Peyer's patch (tissue), 4 donors: ENCODE measurements at places on chromosomes 4 and X. TPM values are rescaled to one million over a fixed set of nuclear protein-coding genes. Genes with fewer than 3 reads are reported as not detected.
A peak's percentile ranks its signal among the peaks of the same experiment; 100 is the strongest.

DNA sequence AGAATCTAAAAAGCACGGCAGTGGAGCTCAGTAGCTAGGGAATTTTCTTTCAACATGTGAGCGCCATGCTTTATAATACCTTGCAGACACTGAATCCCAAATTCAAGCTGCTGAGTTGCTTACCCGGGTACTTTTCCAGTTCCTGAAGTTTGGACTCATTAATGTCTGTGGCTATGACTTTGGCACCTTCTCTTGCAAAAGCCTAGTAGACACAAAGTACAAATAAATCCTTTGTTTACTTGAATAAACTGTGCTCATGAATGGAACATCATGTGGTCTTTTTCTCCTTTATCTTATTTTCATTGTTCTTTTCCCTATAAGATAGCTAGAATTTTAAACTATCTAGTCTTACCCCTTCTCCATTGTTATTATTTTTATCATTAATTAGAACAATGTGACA, 4.6 kb downstream of the BDH2 start:
- DNase-seq = no peak
- no peak overlapping the region for H3K27ac ChIP-seq
- no peaks in the 10 kb centered on the region for H3K4me1 ChIP-seq
- H3K27me3 ChIP-seq = no peaks in the 10 kb centered on the region
- H3K36me3 ChIP-seq = peaks cover 17% of the 10 kb centered on the region
- no peak overlapping the region for H3K4me3 ChIP-seq

- no peaks in the 10 kb centered on the region for H3K27me3 ChIP-seq
- DNase-seq = no peak
- H3K36me3 ChIP-seq = no peaks in the 10 kb centered on the region
- no peak overlapping the region for H3K4me3 ChIP-seq
- no peak overlapping the region for H3K27ac ChIP-seq
Observed at GRCh38 chr4:145103496-145103895, 5.4 kb downstream of the ABCE1 start.

GRCh38 chr4:183941964-183942363, 36.9 kb downstream of the STOX2 start:
- no peaks in the 10 kb centered on the region for H3K27me3 ChIP-seq
- H3K4me1 ChIP-seq = no peaks in the 10 kb centered on the region
- no peak for DNase-seq
- H3K4me3 ChIP-seq = no peak overlapping the region
- H3K36me3 ChIP-seq = no peaks in the 10 kb centered on the region
- no peak overlapping the region for H3K27ac ChIP-seq

DNA sequence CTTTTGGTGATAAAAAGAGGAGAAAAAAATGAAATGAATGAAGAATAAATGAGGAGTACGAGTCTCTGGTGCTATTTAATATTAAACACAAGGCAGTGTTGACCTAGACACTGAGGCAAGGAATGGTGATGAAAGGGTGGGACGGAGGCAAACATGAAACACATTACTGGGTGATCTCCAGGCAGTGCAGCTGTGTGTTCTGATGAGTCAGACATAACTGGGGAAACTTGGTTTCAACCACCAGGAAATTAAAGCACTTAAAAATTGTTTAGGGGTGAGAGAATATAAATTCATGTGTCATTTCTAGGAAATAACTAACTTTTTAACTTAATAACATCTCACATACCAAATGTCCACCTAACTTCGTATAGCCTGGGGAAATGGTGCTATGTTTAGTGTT, 19.7 kb upstream of the CXCL6 start:
- DNase-seq = no peak
- no peaks in the 10 kb centered on the region for H3K4me1 ChIP-seq
- no peak overlapping the region for H3K4me3 ChIP-seq
- no peaks in the 10 kb centered on the region for H3K36me3 ChIP-seq
- no peak overlapping the region for H3K27ac ChIP-seq

DNA sequence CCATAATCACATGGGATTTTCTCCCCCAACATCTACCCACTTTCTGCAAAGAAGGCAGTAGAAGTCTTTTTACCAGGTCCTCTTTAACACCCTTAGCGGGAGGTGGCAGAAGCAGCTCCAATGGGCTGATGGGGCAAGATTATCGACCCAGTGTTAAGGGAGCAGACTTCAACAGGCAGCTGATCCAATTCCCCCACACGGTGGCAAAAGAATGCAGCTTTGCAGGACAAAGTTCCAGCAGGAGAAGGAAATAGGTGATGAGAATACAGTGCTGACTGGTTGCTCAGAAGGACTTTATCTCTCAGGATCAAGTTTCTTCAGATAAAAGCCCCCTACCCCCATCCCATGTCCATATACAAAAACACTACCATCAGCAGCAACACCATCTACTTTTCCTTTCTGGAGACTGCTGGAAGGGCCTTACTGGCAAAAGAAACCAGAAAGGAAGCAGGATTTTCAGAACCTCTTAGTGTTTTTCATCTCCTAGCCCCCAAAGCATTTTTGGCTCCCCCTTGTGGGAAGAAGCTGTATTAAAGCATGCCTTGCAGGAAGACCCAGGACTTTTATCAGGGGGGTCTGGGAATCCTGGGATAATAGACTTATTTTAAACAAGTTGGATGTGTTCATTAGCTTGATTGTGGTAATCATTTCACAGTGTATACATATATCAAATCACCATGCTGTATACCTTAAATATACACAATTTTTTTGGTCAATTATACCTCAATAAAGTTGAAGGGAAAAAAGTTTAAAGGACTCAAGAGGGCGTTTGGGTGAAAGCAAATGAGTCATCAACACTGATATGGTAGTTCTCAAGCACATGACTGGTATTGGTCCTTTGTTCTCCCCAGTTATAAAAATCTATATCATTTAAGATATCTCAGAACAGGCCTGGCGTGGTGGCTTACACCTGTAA, 146.4 kb downstream of the GPC3 start:
- no peaks in the 10 kb centered on the region for H3K36me3 ChIP-seq
- H3K4me3 ChIP-seq = no peak overlapping the region
- DNase-seq = no peak
- no peaks in the 10 kb centered on the region for H3K4me1 ChIP-seq
- H3K27me3 ChIP-seq = no peaks in the 10 kb centered on the region

DNA sequence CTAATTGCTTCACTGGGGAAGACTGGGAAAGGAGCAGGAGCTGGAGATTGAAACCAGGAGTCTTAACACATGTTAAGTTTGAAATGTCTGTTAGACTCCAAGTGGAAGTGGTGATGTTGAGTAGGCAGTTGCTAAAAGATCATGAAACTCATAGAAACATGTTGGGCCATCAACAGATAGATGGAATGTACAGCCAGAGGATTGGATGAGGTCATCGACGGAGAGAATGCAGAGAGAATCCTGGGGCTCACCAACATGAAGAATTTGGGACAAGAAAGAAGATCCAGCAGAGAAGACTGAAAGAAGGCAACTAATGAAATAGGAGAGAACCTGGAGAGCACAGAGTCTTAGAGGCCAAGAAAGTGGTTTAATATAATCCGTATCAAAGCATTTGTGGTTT, 19.4 kb upstream of the TSPAN5 start:
- no peaks in the 10 kb centered on the region for H3K27me3 ChIP-seq
- no peak overlapping the region for H3K27ac ChIP-seq
- no peak for DNase-seq
- no peaks in the 10 kb centered on the region for H3K4me1 ChIP-seq
- no peak overlapping the region for H3K4me3 ChIP-seq

- no peak overlapping the region for H3K4me3 ChIP-seq
- H3K36me3 ChIP-seq = no peaks in the 10 kb centered on the region
Observed at GRCh38 chr4:53763813-53764597, 172.7 kb upstream of the LNX1 start.

DNA sequence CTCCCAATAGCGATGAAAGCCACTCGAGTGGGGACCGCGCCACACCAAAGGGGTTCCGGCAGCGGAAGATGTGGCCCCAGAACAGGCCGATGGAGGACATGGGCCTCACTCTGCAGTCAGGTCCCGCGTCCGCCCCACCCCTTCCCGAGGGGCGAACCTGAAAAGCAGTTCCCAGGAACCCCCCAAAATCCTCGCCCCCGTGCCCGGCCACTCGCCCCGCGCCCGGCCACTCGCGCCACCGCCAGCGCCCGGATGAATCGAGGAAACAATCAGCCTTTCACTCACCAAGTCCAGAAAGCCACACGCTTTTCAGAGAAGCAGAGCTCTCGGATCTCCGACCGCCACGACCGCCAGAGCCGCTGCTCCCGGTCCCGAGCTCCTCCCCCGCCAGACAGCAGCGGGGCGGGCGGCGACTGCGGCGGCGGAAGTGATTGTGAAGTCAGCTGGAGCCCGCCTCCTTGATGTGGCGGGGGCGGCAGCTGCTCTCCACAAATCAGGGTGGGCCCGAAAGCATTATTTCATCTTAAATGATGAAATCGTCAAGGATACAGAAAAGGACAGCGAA, at the start of gene PJA1:
Gene PJA1 (minus strand): TSS at position 367 of the 565 bp plus-strand sequence. CDS start 2,380 bp downstream, outside the sequence.
- H3K4me3 ChIP-seq = peak within 1 kb of the TSS; percentile 60
- peak within 1 kb of the TSS; percentile 70 for H3K27ac ChIP-seq

The ADGRL3 gene
- 9.3 TPM for total RNA-seq

The ZNF630 gene
- total RNA-seq = 8.8 TPM

The HTATSF1 gene
- 25.9 TPM for total RNA-seq

The XG gene
- 0.40 TPM for total RNA-seq
